ENCODE measurements at places on chromosomes 7 and 10.
A peak's percentile ranks its signal among the peaks of the same experiment; 100 is the strongest.

GRCh38 chr10:13528123-13528874, 515 bp downstream of the BEND7 start:
- DNase-seq = no peak

DNA sequence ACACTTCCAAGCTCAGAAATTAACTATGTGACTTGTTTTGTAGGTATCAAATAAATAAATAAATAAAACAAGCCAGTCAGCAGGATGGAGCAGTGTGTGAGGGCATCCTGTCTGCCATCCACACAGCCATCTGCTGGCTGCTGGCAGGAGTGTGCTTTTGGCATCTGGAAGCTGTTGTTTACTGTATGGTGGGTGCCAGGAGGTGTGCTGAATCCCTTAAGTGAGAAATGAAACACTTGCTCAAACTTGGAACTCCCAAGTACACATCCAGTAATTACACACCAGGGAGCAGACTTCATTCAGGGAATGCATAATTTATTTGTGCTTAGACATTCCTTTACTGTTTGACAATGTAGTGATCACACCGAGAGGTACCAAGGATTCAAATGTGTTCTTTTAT, 16.9 kb upstream of the TAX1BP1 start:
- no peak for DNase-seq

DNA sequence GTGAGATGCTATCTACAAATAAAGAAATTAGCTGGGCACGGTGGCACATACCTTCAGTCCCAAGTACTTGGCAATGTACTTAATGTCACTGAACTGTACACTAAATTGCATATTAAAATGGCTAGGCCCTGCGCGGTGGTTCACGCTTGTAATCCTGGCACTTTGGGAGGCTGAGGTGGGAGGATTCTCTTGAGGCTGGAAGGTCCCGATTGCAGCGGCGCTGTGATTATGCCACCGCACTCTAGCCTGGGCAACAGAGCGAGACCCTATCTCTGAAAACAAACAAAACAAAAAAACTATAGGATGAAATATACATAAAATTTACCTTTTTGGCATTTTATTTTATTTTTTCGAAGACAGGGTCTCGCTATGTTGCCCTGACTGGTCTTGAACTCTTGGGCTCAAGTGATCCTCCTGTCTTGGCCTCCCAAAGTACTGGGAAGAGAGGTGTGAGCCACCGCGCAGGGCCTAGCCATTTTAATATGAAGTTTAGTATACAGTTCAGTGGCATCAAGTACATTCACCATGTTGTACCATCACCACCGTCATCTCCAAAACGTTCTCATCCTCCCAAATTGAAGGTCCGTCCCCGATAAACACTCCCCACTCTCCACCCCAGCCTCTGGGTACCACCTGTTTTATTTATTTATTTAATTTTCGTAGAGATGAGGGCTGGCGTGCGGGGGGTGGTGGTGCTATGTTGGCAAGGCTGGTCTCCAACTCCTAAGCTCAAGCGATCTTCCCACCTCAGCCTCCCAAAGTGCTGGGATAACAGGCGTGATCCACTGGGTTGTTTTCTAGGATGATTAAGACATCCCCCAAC, 1.3 kb upstream of the EIF3B start:
- no peak for DNase-seq

DNA sequence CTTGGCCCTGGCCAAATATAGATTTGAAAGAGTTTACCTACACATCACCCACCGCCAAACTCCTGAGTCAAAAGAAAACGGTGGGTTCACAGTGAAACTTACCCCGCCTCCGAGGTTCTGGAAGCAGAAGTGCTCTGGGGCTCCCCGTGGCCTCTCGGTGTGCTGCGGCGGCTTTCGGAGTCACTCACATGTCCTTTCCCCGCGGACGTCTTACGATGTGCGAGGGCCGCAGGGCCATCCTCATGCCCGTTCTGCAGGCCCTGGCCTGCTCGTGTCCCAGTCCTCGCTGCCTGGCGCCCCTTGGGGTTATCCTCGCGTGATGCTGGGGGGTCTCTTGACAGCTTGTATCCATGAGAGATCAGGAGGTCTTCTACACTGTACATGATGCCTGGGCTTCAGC, 12.0 kb downstream of the JCAD start:
- DNase-seq = no peak

- DNase-seq = no peak
Measured at GRCh38 chr10:9091530-9092093, 1037.1 kb downstream of the GATA3 start.

GRCh38 chr7:36487756-36488336, 98.2 kb downstream of the ANLN start:
- peak; percentile 29 for DNase-seq

DNA sequence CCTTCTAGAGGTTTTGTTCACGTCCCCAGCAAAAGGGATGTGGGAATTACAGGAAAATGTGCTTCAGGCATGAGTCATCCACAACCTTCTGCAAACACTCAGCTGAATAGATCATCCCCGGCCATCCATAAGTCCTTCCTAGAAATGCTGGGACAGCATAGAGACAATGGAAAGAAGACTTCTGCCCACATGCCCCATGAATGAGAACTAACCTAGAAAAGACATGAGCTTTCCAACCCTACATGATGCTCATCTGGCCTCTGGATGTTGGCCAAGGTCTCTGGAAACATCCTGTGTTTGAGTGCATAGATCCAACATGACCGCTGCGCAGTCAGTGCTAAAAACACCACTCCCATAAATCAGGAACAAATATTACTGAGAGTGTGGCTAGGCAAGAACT, 277.5 kb downstream of the PLXNA4 start:
- DNase-seq = no peak

- no peak for DNase-seq
Measured at GRCh38 chr10:119872610-119872859, at the start of gene MCMBP. TSS of gene MCMBP (minus strand) at chr10:119872843. CDS start at chr10:119872584, 259 bp downstream.

DNA sequence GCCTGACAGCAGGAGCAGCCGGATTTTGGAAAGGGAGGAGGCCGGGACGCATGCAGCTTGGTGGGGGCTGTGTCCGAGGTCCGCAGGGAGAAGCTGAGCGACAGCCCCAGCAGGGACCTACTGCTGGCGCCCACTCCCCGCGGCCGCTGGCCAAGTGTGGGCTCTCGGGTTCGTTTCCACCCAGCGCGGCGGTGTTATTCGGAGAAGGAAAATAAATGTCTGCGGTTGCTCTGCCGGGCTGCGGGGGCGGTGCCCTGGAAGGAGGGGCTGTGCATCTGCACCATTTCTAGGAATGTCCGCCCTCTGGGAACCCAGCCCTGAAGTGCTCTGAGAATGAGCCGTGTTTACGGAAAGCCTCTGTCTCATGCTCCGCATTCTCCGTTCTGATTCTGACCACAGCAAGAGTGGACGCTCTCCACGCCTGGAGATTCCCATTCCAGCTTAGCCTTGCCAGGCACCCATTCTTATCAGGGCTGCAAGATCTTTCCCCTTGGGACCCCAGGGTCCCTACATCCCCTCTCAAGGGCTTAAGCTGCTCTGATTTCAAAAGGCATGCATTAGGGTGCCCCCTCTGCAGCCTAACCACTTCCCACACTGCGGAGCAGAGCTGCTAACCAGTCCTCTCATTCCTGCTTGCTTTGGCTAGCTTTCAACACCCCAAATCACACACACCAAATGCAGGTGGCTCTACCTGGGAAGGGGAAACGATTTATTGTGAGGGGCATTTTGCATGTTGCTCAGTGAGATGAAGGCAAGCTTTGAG, 256.6 kb upstream of the GLI3 start:
- peak; percentile 76 for DNase-seq

GRCh38 chr10:51300617-51301304, 226.5 kb downstream of the PRKG1 start:
- DNase-seq = no peak

- DNase-seq = no peak
Measured at GRCh38 chr7:154996756-154997155, 6.2 kb downstream of the PAXIP1 start.

DNA sequence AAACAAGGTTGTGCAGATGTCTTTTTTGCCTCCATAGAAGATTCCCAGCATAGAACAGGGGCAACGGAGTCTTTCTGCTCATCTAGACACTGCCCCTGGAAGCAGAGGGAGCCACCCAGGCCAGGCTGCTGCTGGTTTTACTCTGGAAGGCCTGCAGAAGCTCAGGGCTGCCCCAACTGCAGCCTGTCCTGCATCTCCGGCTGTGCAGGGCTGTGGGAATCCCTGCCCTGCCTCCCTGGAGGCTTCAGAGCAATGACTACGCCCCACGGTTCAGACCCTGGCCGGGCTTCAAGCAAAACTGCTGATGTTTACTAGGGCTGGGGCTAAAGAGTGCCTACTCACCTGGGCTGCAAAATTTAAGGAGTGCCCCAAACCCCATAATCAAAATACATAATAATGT, 43.9 kb downstream of the GHRHR start:
- no peak for DNase-seq

DNA sequence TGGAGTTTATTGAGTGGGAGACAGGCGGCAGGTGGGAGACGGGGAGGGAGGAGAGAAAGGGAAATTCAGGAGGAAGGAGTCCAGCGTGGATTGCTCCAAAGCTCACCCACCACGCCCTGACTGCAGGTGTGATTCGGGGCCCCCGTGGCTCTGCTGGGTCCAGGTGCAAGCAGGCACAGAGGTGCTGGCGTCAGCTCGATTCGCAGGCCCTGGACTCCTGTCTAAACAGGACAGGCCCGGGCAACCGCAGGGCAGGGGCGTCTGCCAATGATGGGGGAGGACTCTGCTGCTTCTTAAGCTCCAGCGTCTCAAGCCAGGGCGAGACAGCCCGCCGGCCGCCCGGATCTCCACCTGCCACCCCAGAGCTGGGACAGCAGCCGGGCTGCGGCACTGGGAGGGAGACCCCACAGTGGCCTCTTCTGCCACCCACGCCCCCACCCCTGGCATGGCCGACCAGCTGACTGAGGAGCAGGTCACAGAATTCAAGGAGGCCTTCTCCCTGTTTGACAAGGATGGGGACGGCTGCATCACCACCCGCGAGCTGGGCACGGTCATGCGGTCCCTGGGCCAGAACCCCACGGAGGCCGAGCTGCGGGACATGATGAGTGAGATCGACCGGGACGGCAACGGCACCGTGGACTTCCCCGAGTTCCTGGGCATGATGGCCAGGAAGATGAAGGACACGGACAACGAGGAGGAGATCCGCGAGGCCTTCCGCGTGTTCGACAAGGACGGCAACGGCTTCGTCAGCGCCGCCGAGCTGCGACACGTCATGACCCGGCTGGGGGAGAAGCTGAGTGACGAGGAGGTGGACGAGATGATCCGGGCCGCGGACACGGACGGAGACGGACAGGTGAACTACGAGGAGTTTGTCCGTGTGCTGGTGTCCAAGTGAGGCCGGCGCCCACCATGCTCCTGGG, at the start of gene CALML3:
TSS of gene CALML3 (plus strand) at position 321 of the 920 bp plus-strand sequence. CDS start at position 446, 125 bp downstream.
- no peak for DNase-seq

GRCh38 chr10:78382772-78383171, 349.1 kb downstream of the RPS24 start:
- DNase-seq = no peak

DNA sequence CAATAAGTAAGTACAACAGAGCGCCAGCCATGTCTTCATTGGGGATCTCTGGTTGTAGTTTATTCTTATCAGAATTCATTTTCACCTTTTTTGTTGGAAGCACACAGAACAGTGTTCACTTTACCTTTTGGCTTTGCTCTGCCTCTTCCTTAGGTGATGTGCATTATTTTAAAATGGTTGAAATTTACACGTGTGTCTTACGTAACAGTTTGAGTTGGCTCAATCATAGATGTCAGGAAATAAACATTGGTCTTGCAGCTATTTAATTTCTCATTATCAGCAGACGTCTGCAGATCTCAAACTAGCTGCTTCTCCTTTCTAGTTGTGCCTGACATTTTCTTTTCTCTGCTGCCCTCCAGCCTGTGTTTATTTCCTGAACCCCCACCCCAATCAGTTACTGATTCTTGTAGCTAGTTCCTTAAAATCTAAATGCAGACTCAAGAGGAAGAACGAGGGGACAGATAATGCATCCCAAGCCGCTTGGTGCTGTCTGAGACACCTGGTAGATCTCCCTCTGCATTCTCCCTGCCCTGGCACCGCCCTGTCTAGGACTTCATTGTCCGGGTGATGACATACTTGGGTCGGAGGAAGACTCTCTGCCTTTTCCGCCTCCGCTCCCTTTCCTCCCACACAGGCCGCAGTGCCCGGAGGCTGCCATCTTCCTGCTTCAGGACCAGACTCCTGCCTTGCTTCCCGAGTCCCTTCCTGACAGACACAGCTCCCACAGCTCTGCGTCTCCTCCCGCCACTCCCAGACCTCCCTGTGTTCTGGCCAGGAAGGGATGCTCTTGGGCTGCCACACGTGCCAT, 108.2 kb downstream of the ANKRD61 start:
- no peak for DNase-seq

- peak; percentile 46 for DNase-seq
Measured at GRCh38 chr7:146115851-146116520, 615 bp upstream of the CNTNAP2 start.

DNA sequence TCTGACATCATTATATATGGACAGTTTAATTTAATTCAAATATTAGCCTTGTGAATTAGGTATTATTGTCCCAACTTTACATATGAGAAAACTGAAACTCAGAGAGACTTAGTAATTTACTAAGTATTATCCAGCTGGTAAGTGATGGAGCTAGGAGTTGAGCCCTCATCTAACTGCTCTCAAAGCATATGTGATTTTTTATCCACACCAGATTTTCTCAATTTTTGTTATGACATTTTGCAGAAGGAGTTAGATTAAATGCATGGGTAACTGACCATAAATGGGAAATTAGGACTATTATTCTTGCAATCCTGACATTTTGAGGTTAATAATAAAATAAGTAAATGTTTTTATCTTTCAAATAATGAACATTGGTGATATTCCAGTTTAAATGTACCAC, 778.3 kb upstream of the SORCS1 start:
- DNase-seq = no peak
